ENCODE measurements at places on chromosomes 2 and 18.
A peak's percentile ranks its signal among the peaks of the same experiment; 100 is the strongest.

DNA sequence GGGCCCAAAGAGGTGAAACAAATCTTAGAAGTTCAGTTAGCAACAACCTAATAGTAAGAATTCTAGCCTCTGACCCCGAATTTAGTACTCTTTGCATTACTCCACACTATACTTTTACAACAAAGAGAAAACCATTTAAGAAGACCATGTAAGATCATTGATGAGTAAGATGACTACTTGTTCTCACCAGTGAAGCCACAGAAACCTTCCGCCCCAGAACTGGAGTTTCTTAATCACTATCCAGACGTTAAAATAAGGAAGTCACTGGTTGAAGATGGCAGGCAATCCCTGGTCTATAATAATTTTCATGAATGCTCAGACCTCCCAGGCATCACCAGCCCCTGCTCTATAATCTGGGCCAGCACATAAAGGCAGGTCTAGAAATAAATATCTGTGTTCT is 95.0 kb downstream of the TMEM163 start:
- DNase-seq = no peak

- DNase-seq = peak; percentile 9
These were observed 6.4 kb upstream of the PSD4 start for GRCh38 chr2:113167115-113167932.

DNA sequence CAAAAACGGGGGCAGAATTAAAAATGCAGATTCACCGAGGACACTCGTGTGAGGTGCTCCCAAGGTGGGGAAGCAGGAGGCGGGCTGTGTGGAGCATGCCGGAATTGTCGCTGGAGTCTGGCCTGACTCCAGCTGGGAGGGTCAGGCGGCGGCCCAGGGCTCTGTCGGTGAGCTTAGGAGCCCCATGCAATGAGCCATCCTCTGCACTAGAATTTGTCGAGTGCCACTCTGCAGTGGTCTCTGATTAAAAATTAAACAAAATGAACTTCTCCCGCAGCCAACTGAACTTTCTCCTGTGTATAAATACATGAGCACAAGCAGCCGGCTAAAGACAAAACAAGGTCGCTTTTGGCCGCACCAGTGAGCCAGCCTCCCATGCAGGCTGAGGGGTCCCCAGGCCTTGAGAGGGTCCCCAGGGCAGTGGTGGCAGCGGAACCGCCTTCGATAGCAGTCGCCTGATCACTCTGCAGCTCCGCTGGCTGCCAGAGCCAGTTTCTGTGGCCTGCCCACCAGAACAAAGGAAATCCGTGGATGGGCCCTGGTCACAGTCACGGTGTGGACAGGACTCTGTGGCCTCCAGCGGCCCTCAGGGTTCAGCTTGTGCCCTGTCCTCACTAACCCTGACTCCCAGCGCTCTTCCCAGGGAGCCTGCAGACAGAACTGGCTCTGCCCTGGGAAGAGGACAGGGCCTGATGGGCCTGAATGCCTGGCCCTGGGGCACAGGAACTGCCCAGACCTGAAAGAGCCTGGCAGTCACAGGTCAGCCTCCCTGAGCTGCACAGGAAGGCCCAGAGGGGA is 201.3 kb downstream of the EIPR1 start:
- no peak for DNase-seq

- DNase-seq = no peak
These were observed 8.6 kb downstream of the ARHGEF33 start for GRCh38 chr2:38898256-38898655.

DNA sequence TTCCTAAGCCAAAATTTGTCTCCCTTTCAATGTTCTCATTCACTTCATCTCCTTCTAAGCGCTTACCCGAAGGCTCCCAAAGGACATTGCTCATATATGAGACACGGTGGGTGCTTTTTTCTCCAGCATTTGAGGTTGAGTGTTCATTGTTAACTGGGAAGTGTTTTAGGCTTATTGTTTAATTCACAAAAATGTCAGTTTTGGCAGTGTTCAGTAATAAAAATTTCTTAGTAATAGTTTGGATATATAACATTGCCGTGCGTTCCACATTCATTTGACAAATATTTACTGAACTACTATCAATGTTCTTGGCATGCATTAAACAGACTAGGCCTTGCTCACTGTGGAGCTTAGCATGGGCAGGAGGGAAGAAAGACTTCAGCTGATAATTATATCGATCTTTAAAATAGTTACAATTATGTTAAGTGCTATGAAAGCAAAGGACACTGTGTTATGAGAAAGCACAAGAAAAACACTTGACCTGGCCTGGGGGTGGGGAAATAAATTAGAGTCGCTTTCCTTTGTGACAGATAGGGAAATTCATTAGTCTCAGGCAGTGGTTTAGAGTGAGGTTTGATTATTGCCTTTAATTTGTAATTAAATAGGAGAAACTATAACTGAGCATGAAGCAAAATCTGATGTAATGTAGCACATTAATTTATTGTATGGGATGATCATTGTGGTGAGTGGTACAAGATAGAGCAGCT is 82.2 kb upstream of the DOCK10 start:
- DNase-seq = no peak

DNA sequence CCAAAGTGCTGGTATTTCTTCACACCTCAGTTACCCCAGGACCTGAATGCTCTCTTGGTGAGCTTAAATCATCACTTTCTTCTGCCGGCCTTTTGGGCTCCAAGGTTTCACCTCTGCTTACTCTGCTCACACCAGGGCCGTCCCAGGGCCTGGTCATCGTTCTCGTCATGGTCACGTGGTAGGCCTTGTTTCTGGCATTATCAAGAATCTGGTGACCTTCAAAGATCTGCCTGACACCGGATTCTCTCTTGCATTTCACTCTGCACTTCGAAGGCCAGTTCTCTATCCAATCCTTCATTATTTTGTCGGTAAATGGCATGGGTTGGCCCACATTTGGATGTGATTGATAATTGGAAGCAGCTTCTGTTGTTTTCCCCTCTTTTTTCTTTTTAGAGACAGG is 80.5 kb downstream of the HRH4 start:
- DNase-seq = no peak

DNA sequence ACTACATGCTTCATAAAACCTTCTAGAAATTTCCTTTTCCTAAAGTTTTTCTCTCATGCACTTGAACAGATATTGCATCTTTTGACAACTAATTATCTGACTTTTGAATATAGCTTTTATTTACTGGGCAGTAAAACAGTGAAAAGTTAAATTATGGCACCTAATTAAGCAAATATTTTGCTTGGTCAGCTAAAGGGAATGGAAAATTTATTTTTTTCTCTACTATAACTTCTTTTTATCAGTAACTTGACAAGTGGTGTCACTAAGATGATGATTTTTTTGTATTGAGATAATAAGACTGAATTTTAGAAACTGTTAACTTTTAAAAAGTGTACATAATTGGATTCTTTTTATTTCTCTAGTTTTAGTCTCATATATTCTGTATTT is 351.6 kb downstream of the PIK3C3 start:
- DNase-seq = no peak

GRCh38 chr2:25903216-25903776 is 25.0 kb upstream of the ASXL2 start:
- DNase-seq = no peak

- DNase-seq = no peak
These were observed 9.8 kb upstream of the IL36A start for GRCh38 chr2:112995346-112995920.

DNA sequence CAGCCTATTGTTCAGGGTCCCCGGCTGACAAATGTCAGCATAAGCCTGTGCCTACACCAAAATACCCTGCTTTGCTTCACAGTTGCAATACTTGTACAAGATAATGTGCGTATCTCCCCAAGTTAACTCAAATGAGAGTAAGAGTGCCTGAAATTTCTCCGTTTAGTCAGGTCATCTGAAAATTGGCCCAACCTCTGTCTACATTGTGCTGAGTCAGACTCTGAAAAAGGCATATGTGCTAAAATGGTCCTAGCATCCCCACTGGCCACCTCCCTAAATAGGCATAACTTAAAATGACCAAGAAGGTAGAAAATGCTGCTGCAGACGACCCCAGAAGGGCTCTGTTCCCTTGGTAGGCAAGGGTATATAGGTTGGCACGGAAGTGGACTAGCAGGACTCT is 1653.8 kb upstream of the DDX18 start:
- no peak for DNase-seq

GRCh38 chr2:128639693-128640092 is 321.0 kb upstream of the HS6ST1 start:
- DNase-seq = no peak

DNA sequence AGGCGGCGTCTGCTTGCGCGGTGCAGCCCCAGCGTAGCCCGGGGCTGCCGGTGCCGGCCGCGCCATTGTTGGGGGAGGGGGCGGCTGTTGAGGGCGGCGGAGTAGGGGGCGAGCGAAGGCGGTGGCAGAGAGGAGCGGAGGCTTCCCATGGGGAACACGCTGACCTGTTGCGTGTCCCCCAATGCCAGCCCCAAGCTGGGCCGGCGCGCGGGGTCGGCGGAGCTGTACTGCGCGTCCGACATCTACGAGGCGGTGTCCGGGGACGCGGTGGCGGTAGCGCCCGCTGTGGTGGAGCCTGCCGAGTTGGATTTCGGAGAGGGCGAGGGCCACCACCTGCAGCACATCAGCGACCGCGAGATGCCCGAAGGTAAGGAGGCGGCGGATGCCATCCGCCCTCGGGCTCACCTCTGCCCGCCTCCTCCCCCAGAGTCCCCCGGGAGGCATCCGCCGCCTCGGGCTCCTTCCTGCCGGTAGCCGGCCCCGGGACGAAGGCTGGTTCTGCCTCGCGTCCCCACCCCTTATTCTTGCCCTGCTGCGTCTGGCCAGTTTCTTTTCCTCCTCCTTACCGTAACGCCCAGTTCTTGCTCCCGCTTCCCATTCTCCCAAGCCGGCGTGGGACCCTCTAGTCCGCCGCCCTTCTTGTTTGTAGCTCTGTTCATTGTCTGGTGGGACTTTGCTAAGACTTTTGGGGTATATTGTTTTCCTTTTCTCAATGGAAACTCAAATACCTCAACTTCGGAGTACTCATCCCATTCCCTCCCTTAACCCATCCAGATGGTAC is 500 bp downstream of the CCNYL1 start:
- peak; percentile 78 for DNase-seq

DNA sequence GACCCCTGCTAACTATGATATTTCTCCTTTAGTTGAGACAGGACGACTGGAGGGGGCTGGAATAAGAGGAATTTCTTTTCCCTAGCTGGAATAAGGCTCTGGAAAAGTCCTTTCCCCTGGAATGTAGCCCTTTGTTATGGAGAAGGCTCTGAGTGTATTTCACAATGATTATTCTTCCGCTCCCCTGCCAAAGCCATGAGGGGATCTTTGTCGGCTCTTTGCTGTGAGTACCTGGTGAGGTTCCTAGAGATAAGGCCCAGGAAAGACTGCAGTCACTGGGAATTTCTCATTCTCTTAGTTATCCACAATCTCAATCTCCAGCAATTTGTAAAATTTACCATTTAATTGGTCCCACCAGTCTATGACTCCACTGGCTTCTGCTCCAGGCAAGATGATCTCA is 340.2 kb upstream of the HNRNPA3 start:
- DNase-seq = no peak

DNA sequence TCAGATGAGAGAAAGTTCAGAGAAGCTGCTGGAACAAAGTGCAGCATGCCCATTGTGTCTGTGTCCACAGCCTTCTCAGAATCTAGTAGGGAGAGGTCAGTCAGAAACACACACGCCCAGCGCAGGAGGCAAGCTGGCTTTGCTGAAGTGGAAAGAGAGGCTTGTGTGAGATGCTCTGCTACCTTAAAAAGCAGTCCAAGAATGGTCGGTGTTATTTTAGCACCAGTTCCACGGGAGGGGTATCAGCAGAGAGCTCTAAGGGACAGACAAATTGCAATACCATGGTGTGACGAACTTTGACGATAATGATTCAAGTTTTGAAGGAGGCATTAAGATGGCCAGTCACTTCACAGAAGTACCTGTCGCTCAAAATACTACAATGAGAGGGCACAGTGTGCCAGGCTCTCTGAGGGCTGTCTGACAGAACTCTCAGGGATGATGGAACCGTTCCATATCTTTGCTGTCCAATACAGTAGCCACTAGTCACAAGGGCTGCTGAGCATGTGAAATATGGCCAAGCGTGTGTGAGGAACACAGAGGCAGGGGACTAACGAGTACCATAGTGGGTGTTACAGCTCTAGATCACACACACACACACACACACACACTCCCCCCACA is 237.5 kb upstream of the TMEM200C start:
- DNase-seq = no peak

- no peak for DNase-seq
These were observed 1082.6 kb upstream of the CELF4 start for GRCh38 chr18:38648179-38648578.

GRCh38 chr2:33616873-33617272 is 17.8 kb upstream of the FAM98A start:
- no peak for DNase-seq

- DNase-seq = peak; percentile 69
These were observed 398.8 kb downstream of the ARHGAP15 start for GRCh38 chr2:143528021-143528420.

Data from adipocyte (in vitro differentiated cells).